ENCODE measurements at places on chromosomes 5 and 9.

- DNase-seq = no peak
Observed at GRCh38 chr5:132444061-132444460, 46.5 kb downstream of the IRF1 start.

DNA sequence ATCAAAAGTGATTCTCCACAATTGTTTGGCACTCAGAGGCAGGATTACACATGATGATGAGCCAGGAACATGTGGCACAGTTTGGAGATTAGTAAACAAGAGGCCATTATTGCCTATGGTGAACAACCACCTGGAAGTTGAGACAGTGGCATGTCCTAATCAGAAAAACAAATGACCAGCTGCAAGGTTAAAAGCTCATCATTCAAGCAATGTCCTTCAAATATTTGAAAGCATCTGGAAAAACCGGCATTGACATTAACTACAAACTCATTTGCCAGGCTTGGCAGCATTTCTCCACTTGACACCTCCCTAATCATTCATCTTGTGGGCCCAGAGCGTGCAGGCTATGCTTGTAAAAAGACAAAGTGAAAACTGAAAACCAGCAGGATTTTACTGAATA, 80.6 kb upstream of the MEGF10 start:
- DNase-seq = no peak

DNA sequence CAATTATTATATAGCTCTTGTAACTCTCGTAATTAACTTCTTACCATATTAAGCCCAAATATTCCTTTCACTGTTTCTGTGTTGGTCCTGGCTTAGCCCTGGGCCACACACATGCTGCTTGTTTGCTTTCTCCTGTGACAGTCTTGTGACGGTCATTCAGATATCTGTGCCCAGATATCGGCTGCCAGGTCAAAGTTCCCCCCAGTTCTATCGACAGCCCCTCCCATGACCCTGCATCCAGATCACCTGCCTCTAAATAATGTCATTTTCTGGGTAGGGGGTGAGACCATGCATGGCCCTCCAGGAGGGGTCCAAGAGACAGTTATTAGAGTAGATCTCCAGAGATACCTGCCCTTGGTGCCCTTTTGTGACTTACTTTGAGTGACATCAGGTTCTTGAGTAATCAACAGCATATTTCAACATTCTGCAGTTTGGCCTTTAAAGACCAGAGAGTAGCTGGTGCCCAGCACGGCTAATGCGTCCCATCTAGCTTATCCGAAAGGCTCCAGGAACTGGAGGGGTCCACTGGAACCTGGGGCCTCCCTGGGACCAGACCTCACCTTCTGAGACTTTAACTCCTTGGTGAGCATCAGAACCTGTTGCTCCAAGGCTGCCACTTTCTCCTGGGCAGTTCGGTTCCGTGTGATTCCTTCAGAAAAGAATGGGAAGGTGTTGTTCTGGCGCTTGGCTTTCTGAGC, 26.9 kb downstream of the TBC1D2 start:
- no peak for DNase-seq

DNA sequence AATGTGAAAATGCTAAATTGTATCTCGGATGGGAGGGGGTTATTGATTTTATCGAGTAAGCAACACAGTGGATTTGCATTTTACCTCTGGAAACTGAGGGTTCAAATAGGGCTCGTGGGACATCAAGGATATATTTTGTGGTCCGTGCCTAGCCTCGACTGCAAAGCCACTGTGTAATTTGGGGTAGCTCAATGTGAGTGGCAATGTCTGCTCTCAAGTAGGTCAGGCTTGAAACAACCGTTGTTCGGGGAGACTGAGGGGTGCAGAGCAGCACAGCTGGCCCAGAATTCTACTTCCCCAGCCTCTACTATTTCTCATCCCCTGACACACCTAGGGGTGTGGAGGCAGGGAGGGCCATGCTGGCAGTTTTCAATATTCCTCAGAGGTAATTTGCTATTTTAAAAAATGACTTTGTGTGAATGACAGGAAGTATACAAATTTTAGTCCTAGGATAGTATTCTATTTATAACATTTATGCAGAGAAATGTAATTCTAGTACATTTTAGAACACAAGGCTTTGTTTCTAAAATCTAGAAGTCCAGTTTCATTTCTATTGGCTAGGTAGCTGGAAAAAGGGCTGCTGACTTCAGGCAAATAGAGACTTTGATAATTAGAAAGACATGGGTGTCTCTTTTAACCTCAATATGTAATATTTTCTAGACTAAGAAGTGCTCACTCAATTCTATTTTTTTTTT, 1.4 kb upstream of the DAB2 start:
- DNase-seq = no peak
